Midbrain (tissue), 1 donor: ENCODE measurements at places on chromosomes 5 and 9.

GRCh38 chr5:15474143-15474719, 25.7 kb upstream of the FBXL7 start:
- no peak for DNase-seq

DNA sequence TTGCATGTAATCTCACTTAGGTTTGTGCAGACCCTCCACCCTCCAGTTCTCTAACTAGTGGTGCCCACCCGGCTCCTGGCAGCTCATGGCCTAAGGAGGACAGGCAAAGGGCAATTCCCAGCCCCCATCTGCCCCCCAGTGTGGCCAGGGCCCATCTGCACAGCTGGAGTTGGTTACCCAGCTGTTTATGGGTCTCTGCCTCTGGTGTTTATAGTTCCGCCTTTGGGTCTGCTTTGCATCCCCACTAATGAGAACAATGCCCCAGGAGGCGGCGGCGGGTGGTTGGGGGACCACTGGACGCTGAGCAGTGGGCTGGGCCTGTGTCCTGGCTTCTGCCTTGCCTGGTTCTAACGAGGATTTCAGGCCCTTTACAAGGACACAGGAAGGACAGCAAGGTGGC, 62.4 kb downstream of the NDST1 start:
- DNase-seq, result no peak

DNA sequence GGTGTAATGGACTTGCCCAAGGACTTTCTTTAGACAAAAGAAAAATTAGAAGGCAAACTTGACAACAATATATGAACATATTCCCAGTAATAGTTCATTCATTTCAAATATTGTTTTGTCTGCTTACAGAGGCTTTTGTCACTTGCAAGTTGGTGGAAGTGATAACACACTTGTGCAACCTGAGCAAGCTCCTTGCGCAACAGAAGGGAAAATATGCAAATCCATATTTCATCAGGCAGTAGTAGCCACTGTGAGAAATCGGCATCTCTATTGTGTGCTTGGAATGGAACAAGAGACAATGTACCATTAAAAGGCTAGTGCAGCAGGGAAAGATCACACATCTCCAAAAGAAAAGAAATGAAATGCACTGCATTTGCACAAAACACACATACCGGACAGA, 125.3 kb upstream of the RASEF start:
- DNase-seq, result no peak

- DNase-seq, result no peak
Observed at GRCh38 chr9:131234799-131235479, 41.4 kb downstream of the FAM78A start.
